ENCODE measurements at places on chromosomes 4 and X.

- DNase-seq, result no peak
Measured at GRCh38 chr4:128787509-128788311, 21.8 kb upstream of the JADE1 start.

- DNase-seq, result no peak
Measured at GRCh38 chr4:77798385-77798784, 20.8 kb downstream of the CNOT6L start.

GRCh38 chr4:763922-764321 is 58.3 kb downstream of the PCGF3 start:
- DNase-seq, result no peak

DNA sequence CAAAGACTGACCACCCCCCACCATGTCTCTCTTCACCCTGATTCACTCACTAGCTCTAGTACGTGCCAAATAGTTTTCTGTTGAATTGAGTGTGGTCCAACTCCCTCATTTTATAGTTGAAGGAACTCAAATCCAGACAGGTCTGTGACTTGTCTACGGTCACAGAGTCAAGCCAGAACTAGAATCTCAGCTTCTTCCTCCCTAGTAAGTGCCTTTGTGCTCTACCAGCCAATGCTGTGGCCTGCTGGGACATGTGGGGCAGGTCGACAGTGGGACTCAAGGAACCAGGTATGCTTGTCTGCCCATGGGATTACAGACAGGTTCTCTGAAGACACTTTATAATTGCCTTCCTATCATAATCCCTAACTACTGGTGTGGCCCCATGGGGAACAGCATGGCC is 108.6 kb upstream of the CPEB2 start:
- no peak for DNase-seq

DNA sequence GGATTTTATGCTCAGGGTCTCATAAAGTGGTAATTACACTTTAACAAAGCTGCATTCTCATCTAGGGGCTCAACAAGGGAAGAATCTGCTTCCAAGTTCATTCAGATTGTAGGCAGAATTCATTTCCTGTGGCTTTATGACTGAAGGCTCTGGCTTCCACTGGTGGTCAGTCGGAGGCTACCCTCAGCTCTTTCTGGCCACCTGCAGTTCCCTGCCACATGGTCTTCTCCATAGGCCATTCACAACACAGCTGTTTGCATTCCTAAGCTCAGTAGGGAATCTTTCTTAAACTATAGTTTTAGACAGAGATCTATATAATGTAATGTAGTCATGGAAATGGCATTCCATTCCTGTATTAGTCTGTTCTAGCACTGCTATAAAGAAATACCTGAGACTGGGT is 973.0 kb upstream of the SLIT2 start:
- no peak for DNase-seq

DNA sequence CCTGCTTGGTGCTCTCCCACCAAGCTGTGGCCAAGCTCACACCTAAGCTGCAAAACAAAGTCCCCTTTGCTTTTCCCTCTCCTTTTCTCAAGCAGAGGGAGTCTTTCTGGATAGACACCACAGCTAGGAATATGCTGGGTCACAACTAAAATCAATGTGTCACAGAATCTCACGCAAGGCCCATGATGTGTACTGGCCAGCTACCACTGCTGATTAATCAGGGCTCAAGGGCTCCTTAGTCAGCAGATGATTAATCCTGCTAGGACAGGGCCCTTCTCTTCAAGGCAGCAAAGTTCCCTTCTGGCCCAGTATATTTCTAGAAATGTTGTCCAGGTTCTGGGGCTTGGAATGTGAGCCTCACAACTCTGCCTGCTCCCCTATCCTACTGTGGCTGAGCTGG is 32.0 kb upstream of the TENT5D start:
- no peak for DNase-seq

DNA sequence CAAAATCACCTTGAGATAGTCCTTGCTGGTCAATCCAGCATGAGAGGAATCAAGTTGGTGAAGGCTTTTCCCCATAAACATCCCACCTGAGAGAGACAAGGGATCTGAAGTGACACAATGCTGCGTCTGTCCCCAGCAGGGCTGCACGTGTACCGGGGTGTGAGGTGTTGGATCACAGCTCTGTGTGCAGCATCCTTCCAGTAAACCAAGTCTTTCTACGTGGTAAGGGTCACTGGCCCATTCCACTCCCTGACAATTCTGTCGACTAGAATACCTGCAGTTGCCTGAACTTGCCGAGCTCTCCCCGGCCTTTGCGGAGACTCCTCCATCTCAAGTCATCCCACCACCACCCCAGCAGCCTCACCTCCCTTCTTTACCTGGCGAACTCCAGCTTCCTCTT is 14.8 kb downstream of the HELT start:
- no peak for DNase-seq

GRCh38 chrX:12174358-12174757 is 36.1 kb downstream of the FRMPD4 start:
- no peak for DNase-seq

GRCh38 chrX:153970357-153971123 is 1.1 kb downstream of the HCFC1 start:
- DNase-seq, result no peak

DNA sequence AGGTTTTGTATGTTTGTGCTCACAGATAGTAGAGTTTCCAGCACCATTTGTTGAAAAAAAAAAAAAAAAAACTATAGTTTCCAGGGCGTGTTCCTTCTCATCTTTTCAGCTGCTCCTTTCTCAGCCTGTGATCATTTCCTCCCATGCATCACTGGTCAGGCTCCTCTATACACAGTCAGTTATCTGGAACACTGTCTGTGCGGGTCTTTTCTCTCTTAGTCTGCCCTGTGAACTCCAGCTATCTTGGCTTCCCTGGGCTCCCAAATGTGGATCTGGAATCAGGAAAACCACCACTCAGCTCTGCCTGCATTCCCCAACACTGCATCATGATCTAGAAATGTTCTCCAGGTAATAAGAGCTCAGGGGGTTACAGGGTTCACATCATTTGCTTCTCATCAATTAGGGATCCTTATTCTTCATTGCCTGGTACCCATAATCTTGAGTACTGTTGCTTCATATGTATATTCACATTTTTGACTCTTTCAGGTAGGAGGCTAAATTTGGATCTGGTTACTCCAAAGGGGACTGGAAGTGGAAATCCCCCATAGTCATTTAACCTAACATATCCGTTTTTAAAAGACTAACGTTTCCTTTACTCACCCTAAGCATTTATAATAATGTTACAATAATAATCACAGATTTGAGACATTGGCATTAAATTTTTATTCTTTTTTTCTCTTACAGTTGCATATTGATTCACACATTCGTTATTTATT is 221.8 kb upstream of the KLF3 start:
- DNase-seq, result no peak

DNA sequence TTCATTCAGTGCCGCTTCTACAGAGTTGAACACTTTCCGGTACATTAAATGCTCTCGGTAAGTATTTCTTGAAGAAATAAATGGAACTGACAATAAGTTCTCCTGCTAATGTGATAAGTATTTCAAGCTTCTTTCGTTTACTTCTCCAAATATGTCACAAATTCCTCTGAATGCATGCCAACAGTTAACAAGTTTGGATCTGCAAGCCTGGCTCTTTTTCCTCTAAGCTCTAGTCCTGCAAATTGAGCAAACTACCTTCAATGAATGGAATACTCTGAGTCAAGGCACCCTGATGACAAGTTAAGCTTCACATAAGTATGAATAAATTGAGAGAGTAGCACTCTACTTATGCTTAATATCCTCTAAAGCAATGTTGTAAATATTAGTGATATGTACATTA is 403.6 kb downstream of the PDGFC start:
- DNase-seq, result no peak

DNA sequence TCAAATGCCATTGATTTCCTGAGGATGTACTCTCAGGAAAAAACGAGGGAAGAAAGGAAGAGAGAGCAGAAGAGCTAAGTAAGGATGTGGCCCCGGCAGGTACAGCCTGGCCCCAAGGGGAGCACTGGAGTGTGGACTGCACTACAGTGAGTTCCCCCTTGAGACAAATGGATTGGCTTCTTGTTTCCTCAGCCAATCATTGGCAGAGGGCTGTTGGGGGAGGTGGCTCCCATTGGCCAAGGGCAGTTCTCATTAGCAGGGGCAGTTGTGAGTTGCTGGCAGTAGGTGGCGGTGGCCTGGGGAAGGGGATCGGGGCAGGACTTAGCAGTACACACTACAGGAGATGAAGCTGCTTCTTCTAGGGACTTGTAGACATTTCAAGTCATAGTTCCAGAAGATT is 24.1 kb upstream of the OCIAD2 start:
- no peak for DNase-seq

- no peak for DNase-seq
Measured at GRCh38 chr4:8345053-8345945, 75.7 kb downstream of the HTRA3 start.

- no peak for DNase-seq
Measured at GRCh38 chr4:94507281-94507680, 55.5 kb downstream of the PDLIM5 start.

DNA sequence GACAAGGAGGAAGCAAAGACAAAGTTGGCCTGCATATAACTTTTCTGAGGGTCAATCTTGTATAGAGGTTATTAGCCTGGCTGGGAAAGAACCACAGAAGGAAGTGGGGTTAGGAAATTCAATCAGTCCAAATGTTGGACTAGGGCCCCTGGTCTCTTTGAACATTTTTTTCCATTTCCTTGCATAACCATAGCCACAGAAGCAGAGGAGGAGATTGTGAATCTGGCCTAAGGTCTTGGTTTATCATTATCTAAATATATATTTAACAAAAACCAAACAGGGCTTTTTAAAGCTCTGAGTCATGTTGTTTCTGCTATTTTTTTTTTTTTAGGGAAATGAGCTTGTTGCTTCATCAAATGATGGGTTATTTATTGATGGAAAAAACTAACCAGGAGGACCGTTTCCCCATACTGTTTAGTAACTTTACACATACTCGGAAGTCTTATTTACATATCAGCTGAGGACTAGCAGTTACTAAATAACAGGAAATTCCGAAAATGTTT is 97.7 kb upstream of the ACSL4 start:
- DNase-seq, result no peak

DNA sequence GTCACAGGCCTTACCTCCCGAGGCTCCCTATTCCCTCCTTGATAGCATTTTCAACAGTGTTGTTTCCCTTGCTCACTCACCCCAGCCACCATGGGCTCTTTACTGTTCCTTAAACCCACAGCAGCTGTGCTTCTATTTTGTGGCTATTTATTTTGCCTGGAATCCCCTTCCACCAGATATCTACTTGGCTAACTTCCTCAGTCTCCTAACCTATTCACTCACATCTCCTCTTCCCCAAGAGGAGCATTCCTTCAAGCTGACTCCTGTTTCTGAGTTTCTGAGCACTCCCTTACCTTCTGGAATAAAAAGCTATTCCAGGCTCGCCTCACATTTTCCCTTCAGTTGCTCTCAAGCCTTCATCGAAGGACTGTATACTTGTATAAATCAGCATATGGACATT is 50.5 kb downstream of the CXCL1 start:
- DNase-seq, result no peak

DNA sequence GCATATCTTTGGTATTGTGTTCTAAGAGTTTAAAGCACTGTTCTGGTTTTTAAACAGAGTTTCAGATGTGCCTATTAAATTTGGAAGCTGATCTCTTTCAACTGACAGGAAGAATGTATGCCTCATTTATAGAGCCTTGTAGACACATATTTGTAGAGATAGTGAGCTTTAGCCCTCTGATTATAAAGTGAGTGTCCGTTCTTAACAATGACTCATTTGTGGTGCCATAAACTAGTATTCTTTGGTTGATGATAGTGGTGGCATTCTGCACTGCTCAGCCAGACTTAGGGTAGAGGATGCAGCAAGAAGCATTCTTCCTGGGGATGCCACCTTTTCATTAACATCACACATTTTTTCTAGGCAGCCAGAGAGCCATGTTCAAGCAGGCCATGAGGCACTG is 121.7 kb downstream of the TLL1 start:
- DNase-seq, result no peak

- DNase-seq, result no peak
Measured at GRCh38 chr4:55485821-55486220, 60.9 kb downstream of the CLOCK start.

Measured in stimulated activated CD4-positive, alpha-beta T cell treated with anti-CD3 and anti-CD28 coated beads, Interleukin-15, amount 100 ng/mL, for 48 hours (primary cell).